Esophagus squamous epithelium (tissue), 5 donors: ENCODE measurements at places on chromosomes 12 and 14.

DNA sequence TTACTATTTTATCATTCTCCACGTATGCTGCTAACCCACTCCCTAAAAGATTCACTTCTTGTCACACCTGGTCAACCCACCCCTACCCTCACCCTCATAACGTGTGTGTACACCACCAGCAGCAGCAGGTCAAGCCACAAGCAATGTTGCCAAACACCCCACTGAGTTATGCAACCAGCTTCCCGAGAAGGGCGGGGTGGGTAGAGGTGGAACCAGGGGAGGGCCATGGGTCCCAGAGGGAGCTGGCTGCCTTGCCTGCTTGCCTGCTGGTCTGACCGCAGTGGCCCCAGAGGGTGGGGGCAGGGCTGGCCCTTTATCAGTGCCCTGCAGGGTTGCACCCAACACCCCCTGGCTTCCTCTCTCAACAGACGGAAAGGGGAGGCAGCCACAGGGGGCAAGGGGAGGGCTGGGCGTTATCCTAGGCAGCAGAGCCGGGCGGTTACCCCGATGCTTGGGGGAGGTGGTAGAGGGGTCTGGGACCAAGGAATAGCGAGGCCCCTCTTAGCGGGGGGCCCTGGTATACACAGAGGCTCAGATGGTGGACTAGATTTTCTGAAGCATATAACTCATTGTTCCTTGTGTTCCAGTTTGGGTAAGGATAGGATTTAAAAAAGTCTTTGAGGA is 3.5 kb upstream of the NFE2 start:
- DNase-seq: peak; percentile 47

- DNase-seq: no peak
Observed at GRCh38 chr14:75439989-75440388, 12.2 kb downstream of the JDP2 start.

DNA sequence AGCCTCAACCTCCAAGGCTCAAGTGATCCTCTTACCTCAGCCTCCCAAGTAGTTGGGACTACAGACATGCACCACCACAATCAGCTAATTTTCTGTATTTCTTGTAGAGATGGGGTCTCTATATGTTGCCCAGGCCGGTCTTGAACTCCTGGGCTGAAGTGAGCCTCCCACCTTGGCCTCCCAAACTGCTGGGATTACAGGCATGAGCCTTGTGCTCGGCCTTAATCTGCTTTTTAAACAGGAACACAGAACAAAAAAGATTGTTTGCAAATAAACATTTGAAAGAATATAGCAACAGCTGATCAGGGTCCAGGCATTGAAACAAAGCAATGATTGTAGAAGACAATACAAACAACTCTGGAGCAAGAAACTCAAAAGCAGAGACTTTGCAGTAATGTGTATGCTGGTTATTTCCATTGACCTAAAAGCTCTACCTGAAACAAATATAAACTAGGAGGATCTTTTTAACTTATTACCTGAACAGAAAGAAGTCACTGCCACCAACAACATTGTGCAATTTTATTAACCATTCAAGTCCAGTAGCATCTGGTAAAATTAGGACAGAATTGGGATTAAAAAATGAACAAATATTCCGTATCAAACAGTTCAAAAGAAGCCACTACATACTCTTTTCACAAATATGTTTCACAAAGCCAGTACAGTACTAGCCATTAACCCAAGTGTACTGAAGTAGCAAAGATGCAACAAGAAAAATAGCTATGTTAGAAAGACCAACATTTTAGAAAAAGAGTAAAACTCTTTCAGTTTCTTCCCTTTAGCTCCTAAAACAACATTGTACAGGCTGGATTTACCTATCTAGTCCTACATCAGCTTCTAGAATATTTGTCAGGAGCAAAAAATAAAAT is 14.2 kb downstream of the AMN1 start:
- no peak for DNase-seq

DNA sequence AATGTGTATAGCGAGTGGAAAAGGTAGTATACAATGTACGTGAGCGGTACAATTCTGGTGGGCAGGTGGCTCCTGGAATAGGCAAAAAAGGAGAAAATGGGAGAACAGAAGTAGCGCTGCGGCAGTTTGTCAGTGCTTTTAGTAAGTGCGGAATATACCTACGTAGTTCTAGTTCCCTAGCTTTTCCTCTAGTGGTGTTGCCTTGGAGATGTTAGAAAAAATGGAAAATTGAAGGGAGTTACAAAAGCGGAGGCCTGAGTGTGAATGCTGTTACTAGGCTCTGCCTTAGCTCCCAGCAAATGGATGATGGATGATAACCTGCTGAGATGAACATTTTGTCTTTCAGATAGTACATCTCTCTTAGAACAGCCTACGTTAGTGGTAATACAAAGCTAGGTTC is 1.1 kb downstream of the TTC8 start:
- no peak for DNase-seq

- no peak for DNase-seq
Observed at GRCh38 chr14:92224358-92224954, 98.5 kb upstream of the SLC24A4 start.

DNA sequence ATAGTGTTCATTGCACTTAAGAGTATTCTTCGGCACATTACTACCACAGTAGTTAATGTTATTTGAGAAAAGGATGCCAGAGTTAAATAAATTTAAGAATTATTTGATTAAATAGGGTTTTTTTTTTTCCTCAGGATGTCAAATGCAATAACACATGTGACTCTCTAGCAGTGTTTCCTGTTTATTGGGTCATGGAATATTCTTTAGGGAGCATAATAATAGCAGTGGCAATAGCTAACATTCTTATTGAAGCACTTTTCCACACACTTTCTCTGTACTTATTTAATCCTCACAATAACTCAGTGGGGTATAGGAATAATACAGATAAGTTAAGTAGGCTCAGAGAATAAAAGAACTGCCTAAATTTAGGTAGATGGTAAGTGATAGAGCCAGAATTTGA is 44.3 kb downstream of the SCYL2 start:
- no peak for DNase-seq

DNA sequence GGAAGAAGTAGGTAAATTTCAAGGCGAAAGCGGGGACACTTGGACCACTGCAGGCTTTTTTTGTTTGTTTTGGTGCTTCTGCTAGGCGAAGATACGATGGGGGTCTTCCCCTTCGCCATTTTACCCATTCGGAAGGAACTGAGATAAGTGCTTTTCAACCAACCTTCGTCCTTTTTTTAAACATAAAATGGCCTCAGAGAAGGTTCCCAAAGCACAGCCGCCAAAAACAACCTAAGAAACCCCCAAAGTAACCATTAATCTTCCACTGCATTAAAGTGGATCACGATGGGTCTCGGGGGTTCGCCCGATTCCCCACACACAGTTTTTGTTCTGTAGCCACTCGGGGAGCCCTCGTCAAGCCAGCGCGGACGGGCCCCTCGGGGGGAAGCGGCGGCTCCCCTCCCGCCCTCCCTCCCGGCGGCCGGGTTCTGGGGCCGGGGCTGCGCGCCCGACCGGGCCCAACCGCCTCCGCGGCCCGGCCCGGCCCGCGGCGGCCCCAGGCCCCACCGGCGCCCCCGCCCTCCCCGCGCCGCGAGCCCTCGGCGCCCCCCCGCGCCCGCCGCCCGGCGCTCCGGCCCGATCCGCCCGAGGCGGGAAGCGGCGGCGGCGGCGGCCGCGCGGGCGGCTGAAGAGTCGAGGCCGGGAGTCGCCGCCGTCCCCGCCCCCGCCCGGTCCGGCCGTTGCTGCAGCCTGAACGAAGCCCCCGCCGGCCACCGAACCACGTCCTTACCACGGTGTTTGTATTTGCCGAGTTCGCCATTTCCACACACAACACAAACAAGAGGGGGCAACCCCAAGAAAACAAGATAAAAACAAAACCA is 790 bp downstream of the GTF2A1 start:
- no peak for DNase-seq

GRCh38 chr12:88986056-88986455 is 366.2 kb downstream of the DUSP6 start:
- no peak for DNase-seq

DNA sequence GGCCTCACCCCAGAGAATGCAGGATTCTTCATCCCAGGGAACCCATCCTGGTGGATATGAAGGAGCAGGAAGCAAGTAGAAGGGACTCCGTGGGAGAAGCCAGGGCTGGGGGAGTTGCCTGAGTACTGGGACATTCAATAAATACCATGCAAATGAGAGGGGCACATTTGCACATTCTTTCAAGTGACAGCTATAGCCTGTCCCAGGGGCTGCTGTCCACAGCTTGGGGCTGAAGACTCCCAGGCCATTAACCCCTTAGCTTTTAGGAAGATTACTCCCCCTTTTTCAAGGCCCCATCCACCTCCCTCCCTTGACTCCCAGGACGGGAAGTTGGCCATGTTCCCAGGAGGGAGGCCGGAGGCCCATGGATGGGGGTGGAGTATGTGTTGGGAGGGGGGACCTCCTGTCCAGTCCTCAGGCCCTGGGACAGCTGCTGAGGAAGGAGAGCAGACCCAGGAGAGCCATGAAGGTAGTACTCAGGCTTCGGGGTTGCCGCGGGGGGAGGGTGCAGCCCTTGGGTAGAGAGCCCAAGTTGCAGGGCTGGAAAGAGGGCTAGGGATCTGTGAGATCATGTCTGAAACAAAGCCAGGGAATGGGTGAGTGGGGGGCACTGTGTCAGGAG is 974 bp upstream of the TNS2 start:
- no peak for DNase-seq

DNA sequence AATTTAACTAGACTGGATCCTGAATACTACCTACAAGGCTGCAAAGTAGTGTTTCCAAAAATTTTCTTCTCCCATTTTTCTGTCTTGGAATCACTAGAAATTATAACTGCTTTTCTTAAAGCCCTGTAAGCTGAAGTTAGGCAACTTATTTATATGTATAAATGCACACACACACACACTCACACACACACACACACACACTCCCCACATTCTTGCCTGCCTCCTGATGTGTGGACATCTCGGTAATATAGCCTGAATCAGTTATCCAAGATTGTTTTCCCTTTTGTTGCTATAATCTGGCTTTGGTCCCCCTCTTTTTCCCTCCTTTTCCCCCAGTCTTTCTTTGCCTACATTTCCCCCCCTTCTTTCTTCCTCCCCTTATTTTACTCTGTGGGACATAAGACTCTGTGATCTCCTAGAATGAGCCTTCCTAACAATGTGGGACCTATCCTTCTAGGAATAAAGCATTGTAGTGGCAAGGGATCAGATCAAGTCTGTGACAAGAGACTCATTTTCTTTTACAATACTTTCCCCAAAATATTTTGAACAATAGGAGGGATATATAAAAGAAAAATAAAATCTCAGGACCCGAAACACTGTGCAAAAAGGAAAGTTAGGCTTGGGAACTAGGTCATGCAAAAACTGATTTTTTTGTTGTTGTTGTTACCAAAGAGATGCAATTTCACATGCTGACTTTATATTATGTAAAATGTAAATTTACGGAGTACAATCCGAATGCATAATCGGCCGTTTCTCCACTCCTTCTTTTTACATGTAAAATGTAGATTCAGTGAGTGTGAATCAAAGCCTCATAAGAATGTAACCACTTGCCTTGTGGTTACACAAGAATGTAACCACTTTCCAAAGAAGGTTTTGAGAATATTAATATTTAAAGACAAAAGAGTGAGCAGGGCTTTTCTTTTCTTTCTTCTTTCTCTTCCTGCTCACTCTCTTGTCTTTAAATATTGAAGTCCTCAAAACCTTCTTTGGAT is 26.3 kb upstream of the CD69 start:
- DNase-seq: no peak

GRCh38 chr14:57811998-57812546 is 53.8 kb downstream of the SLC35F4 start:
- DNase-seq: no peak

DNA sequence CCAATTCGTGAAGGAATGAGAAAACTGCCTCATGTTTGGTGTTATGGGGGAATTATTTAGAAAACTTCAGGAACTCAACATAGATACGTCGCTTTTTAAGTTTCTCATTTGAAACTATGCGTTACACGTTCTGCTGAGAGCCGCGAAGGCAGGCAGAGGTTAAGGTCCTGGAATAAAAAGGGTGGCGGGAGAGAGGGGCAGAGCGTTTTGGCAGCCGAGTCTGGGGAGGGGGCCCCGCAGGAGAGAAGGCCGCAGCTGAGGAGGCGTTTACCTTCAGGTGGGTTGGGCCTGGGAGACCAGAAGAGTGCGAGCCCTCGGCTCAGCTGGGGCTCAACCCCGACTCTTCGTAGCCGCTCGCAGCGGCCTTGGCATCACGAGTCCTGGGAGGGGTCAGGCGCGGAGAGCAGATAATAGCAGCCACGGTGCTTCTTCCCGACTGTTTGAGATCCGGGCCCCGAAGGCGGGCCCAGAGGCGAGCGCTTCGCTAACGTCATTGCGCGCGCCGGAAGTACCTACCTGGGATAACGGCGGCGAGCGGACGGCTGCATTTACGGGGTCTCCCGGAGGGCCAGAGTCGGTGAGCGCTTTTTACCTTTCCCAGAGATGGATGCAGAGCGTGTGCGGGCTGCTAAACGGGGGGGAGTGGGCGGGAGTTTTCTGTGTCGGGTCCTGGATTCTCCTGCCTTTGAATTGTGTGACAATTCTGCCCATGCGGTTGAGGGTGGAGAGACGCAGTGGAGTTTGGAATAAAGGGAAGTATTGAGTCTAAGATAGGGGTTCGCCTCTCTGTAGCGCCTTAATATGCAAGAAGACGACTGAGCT is at the start of the genes PPHLN1 and ZCRB1:
Gene PPHLN1, plus strand, starts transcription at position 515 of the 822 bp plus-strand sequence. CDS start 9,736 bp downstream, outside the sequence.
Gene ZCRB1, minus strand, starts transcription at position 442 of the 822 bp plus-strand sequence. CDS start 1,992 bp downstream, outside the sequence.
- DNase-seq: peak; percentile 22

DNA sequence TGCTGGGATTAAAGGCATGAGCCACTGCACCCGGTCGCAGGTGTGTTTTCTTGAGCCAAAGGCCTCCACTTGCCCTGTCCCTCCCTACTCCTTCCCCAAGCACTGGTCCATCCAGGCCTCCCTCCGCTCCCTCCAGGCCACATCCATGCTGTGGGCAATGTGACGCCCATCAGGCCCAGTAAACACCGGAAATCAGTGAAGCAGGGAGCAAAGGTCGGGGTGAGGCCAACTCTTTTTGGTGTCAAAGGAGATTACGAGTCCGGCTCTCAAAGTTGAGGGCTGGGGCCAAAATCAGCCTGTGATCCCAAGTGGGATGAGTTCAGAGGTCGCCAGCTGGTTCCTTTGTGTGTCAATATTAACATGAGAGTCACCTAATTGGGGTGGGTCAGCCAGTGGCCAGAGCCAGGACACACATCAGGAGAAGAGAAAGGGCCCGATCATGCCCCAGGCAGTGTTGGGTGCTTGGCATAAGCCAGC is 195.7 kb downstream of the RBM19 start:
- no peak for DNase-seq

GRCh38 chr14:93185349-93185720 is 218 bp downstream of the LYSET start:
- no peak for DNase-seq

DNA sequence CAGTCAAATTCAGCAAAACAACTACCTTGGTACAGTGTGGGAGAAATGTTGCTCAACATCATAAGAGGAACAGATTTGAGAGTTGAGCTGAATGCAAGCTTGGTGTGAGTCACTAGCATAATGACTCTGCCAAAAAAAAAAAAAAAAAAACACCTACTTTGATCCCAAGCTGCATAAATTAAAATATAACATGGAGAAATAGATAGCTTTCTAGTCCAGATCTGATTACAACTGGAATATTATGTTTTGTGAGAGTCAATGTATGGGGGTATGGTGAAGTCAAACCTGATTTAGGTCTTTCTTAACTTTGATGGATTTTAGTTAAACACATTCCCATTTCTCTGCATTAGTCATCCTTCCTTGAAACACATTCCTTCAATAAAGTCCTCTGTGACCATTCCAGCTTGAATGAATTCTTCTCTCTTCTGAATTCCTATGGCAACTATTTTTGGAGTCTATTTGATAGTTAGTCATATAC is 188.1 kb downstream of the SLC5A8 start:
- no peak for DNase-seq

- no peak for DNase-seq
Observed at GRCh38 chr12:113896194-113896593, 69.9 kb downstream of the RBM19 start.

- DNase-seq: no peak
Observed at GRCh38 chr12:53518381-53518780, 11.1 kb upstream of the NPFF start.
